ENCODE measurements at places on chromosomes 1 and 21. TPM values are rescaled to one million over a fixed set of nuclear protein-coding genes. Genes with fewer than 3 reads are reported as not detected.

The PGLYRP4 gene
- total RNA-seq = not detected

- no peak overlapping the region for H3K4me3 ChIP-seq
- H3K27ac ChIP-seq = no peak overlapping the region
- H3K4me1 ChIP-seq = no peaks in the 10 kb centered on the region
- no peaks in the 10 kb centered on the region for H3K36me3 ChIP-seq
These were observed 19.2 kb upstream of the RCAN3 start for GRCh38 chr1:24483441-24483840.

The A3GALT2 gene
- not detected for total RNA-seq

The FAM163A gene
- 3.2 TPM for total RNA-seq

DNA sequence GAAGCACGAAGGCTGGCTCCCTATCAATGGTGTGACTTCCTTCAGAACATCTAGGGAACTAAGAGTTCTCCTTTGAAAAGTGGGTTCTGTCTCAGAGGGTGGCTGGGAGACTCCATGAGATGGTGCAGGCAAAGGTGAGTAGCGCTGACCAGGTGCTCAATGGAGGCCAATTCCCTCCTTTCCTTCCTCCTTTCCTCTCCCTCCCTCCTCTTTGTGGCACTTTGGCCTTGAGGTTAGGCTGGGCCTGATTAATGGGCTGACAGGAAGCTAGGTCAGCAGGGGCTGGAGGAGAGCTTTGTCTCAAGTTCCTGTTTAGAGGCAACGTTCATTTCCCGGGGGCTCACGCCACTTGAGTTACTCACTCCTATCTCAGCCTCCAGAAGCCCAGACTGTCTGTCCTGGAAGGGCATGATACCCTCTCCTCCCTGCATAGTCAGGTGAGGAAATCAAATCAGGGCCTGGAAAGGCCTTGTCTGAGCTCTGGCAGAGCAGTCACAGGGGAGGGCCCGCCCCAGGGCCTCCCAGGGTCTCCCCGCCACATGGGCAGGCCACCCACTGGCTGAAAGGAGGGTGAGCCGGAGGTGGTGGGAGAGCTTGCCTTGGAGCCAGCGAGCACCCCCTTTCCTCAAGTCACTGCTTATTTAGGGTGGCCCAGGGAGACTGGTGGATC, 58.4 kb upstream of the SSBP3 start:
- H3K4me3 ChIP-seq = no peak overlapping the region
- no peaks in the 10 kb centered on the region for H3K27me3 ChIP-seq
- no peaks in the 10 kb centered on the region for H3K36me3 ChIP-seq

The LCE2B gene
- total RNA-seq = not detected

DNA sequence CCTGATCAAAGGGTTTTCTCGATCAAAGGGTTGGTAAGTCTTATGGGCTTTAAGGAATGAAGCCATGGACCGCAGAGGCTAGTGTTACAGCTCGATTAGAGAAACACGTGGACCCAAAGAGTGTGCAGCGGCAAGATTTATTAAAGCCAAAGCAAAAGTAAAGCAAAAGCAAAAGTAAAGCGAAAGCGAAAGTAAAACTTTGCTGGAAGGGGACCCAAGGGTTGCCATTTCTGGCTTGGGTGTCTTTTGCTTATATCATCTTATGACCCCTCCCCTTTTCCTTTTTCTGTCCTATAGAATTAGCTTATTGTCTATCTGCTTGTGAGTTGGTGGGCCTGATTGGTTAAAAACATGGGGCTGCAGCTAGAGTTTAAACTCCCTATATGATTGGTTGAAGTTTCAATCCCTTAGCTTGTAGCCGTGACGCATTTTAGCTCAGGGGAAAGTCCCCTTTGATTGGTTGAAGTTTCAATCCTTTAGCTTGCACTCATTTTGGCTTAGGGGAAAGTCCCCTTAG, 957.0 kb downstream of the AMY1C start:
- no peak for DNase-seq
- H3K27me3 ChIP-seq = no peaks in the 10 kb centered on the region
- no peak overlapping the region for H3K27ac ChIP-seq
- H3K36me3 ChIP-seq = no peaks in the 10 kb centered on the region
- H3K4me1 ChIP-seq = no peaks in the 10 kb centered on the region

DNA sequence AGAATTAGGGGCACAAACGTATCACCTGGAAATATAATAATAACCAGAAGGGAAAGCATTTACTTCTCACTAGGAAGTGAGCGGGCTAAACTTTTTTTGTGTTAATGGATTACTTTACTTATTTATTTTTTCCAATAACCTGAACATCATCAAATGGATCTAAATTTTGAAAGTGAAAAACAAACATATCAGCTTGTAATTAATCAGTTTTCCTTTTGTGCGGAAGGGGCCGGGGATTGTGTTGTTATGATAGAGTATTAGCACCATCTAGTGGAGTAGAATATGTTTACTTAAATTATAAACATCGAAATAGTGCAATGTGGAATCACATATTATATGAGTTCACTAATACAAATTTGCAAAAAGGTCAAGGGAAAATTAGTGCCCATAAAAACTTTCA, 9.0 kb downstream of the CFH start:
- no peaks in the 10 kb centered on the region for H3K36me3 ChIP-seq
- no peak overlapping the region for H3K27ac ChIP-seq
- no peaks in the 10 kb centered on the region for H3K27me3 ChIP-seq
- DNase-seq = no peak
- H3K4me1 ChIP-seq = peaks cover 4% of the 10 kb centered on the region

- no peak overlapping the region for H3K27ac ChIP-seq
- H3K4me3 ChIP-seq = no peak overlapping the region
- H3K27me3 ChIP-seq = no peaks in the 10 kb centered on the region
- no peak for DNase-seq
- no peaks in the 10 kb centered on the region for H3K36me3 ChIP-seq
These were observed 407.2 kb downstream of the HLX start for GRCh38 chr1:221286399-221286798.

- no peaks in the 10 kb centered on the region for H3K36me3 ChIP-seq
- no peak overlapping the region for H3K27ac ChIP-seq
- no peak overlapping the region for H3K4me3 ChIP-seq
These were observed 56.1 kb downstream of the GADD45A start for GRCh38 chr1:67741121-67741520.

The SH3D21 gene
- 13.1 TPM for total RNA-seq

DNA sequence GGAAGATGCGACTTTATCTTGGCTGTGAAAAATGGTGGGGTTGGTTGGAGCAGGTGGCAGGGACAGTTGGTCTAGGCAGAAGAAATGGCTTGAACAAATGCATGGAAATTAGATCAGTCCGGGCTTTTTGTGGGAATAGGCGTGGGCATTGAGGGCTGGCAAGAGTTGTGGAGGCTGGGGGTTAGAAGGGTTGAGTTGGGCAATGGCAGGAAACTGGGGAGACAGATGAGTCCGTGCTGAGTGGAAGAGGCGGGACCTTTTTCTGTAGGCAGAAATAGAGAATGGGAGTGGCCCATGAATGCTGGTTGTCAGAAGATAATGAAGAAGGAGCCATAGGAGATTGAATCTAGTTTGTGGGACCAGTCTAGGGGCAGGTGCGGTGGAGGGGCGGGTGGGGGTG, 6.9 kb downstream of the PDPN start:
- H3K4me3 ChIP-seq = no peak overlapping the region
- H3K36me3 ChIP-seq = no peaks in the 10 kb centered on the region
- no peaks in the 10 kb centered on the region for H3K27me3 ChIP-seq
- peaks cover 2% of the 10 kb centered on the region for H3K4me1 ChIP-seq

The NPPB gene
- total RNA-seq = not detected

- no peak overlapping the region for H3K27ac ChIP-seq
- no peaks in the 10 kb centered on the region for H3K4me1 ChIP-seq
- H3K36me3 ChIP-seq = no peaks in the 10 kb centered on the region
- no peak overlapping the region for H3K4me3 ChIP-seq
- no peaks in the 10 kb centered on the region for H3K27me3 ChIP-seq
These were observed 388.2 kb downstream of the USP25 start for GRCh38 chr21:16117851-16118590.

- no peak overlapping the region for H3K27ac ChIP-seq
- no peaks in the 10 kb centered on the region for H3K27me3 ChIP-seq
- no peak for DNase-seq
- H3K36me3 ChIP-seq = no peaks in the 10 kb centered on the region
These were observed 44.5 kb downstream of the KIAA0040 start for GRCh38 chr1:175148068-175148467.

The MINDY1 gene
- total RNA-seq = 50.9 TPM

DNA sequence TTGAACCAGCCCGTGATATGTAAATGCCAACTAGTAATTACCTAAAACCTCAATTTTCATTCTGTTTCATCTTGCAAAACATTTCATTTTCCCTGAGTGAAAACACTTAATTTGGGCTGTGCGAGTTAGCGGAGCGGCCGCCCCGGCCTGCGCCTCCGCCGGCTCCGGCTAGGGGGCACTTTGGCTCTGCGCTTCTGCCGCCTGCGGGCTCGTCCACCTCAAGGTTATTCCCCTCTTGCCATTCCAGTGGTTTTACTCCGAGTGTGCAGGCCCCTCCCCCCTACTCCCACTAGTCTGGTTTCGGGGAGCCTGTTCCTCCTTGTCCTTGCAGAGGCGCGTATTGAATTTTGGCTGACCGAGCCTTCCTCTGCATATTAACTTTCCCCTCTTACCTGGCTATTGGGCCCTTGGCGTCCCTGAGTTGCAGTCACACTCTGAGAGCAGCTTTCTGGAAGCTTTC, 55.6 kb downstream of the PEX14 start:
- peaks cover 29% of the 10 kb centered on the region for H3K4me1 ChIP-seq
- H3K27me3 ChIP-seq = no peaks in the 10 kb centered on the region
- DNase-seq = peak; percentile 90
- H3K4me3 ChIP-seq = no peak overlapping the region
- H3K27ac ChIP-seq = peak overlapping the region; percentile 74
- H3K36me3 ChIP-seq = no peaks in the 10 kb centered on the region

The PAQR6 gene
- total RNA-seq = 2.3 TPM

The CENPF gene
- 0.67 TPM for total RNA-seq

DNA sequence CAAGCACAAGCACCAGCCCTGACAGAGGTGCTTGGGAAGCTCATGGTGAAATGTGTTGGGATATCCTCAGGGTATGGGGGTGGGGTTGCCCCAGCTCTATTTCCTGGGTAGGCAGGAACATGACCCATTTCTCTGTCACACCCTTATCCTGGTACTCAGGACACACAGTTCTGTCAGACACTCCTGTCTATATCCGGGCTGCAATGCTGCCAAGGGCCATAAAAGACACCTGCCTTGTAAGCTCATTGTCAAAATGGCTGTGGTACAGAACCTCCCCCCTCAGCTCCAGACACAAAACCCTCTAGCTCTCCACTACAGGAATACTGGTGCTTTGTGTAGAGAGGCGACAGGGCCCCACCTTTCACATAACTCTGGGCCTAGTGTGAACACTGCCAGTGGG, 636.7 kb downstream of the PLA2G4A start:
- no peak for DNase-seq
- no peaks in the 10 kb centered on the region for H3K4me1 ChIP-seq
- no peak overlapping the region for H3K4me3 ChIP-seq
- H3K27ac ChIP-seq = no peak overlapping the region

GRCh38 chr1:203126866-203127665, 460 bp upstream of the ADORA1 start:
- no peaks in the 10 kb centered on the region for H3K36me3 ChIP-seq
- peaks cover 50% of the 10 kb centered on the region for H3K4me1 ChIP-seq

The C2CD2 gene
- total RNA-seq = 22.7 TPM

- no peak overlapping the region for H3K27ac ChIP-seq
- no peaks in the 10 kb centered on the region for H3K4me1 ChIP-seq
- H3K36me3 ChIP-seq = no peaks in the 10 kb centered on the region
These were observed 9.0 kb upstream of the IFFO2 start for GRCh38 chr1:18965206-18966173.

DNA sequence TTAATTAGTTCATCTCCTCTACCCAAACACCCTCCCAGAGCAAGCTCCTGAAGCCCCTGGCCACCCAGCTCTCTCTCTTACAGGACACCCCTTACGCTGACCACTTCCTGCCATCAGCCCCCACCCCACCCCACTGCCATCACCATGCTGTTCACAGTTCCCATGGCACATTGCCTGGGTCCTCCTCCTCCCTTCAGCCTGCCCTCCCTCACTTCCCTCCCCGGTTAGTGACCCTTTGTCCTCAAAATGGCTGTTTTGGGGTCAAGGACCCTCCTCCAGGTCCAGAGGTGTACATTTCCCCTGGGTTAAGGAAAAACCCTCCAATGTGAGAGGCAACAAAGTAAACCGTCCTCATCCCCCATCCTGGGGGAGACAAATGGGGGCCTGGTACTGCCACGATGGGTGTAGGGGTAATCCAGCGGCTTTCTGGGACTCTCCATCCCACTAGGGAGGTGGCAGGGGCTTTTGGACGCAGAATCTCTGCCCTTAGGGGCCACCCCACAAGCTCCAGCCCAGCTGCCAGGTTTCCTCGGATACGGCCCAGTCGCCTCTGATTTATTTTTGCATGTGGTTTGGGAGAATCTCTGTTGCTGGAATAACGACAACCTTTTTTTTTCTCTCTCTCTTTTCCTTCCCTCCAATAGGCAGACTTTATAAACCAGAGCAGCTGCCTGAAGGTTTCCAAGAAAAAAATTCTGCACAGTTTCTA, 8.5 kb downstream of the CAMK2N1 start:
- no peak overlapping the region for H3K4me3 ChIP-seq
- no peaks in the 10 kb centered on the region for H3K36me3 ChIP-seq
- no peak for DNase-seq
- H3K4me1 ChIP-seq = no peaks in the 10 kb centered on the region

DNA sequence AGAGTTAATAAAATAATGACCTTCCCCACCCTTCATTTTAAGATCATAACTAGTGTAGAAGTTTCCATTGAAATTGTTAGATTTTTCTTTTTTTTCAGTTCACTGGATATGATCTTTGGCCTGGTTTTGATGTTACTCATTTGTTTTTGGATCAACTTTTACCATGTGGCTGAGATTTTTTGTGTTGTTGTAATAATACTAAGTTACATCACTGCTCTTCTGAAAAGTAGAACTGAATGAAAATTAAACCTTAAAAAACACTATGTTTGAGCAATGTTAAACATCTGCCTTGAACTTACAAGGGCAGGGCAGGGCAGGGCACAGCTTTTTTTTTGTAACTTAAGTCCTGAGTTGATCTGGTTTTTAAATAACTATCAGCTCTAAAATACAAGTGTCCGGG, 204.8 kb upstream of the ADAMTS5 start:
- no peaks in the 10 kb centered on the region for H3K27me3 ChIP-seq
- H3K4me3 ChIP-seq = no peak overlapping the region
- DNase-seq = no peak

GRCh38 chr1:171484760-171485374, 463 bp upstream of the PRRC2C start:
- no peak for DNase-seq
- no peak overlapping the region for H3K4me3 ChIP-seq
- H3K27me3 ChIP-seq = no peaks in the 10 kb centered on the region
- H3K4me1 ChIP-seq = peaks cover 23% of the 10 kb centered on the region
- H3K36me3 ChIP-seq = no peaks in the 10 kb centered on the region

GRCh38 chr1:11417162-11417561, 61.8 kb upstream of the DISP3 start:
- H3K27ac ChIP-seq = no peak overlapping the region
- no peak overlapping the region for H3K4me3 ChIP-seq
- H3K4me1 ChIP-seq = no peaks in the 10 kb centered on the region
- H3K36me3 ChIP-seq = no peaks in the 10 kb centered on the region
- H3K27me3 ChIP-seq = no peaks in the 10 kb centered on the region

The MYOG gene
- total RNA-seq = not detected

Measured in thyroid gland (tissue), 4 donors.